Hepatic stellate cell (primary cell): ENCODE measurements at places on chromosomes 6 and 20.
A peak's percentile ranks its signal among the peaks of the same experiment; 100 is the strongest.

DNA sequence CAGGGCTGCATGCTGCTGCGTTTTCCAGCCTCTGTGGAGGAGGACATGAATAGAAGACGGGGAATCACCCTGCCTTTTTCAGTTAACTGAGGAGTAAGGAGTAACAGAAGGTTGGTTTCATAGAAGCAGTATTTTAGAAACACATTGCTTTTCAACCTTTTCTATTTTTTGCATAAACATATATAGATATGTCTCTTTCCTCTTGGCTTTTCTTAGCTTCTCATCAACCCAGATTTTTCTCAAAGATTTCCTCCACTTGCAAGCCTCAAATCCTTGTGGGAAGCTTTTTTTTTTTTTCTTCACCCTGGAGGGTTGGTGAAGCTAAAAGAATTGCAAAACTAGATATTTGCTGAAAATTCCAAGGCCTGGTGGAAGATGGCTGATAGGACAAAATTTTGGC lies 6.0 kb downstream of the SLC24A3 start:
- no peak for DNase-seq

GRCh38 chr20:57165427-57166004 lies 100.9 kb downstream of the BMP7 start:
- DNase-seq, result no peak

GRCh38 chr20:3221398-3222226 lies 12.3 kb downstream of the ITPA start:
- DNase-seq, result no peak

DNA sequence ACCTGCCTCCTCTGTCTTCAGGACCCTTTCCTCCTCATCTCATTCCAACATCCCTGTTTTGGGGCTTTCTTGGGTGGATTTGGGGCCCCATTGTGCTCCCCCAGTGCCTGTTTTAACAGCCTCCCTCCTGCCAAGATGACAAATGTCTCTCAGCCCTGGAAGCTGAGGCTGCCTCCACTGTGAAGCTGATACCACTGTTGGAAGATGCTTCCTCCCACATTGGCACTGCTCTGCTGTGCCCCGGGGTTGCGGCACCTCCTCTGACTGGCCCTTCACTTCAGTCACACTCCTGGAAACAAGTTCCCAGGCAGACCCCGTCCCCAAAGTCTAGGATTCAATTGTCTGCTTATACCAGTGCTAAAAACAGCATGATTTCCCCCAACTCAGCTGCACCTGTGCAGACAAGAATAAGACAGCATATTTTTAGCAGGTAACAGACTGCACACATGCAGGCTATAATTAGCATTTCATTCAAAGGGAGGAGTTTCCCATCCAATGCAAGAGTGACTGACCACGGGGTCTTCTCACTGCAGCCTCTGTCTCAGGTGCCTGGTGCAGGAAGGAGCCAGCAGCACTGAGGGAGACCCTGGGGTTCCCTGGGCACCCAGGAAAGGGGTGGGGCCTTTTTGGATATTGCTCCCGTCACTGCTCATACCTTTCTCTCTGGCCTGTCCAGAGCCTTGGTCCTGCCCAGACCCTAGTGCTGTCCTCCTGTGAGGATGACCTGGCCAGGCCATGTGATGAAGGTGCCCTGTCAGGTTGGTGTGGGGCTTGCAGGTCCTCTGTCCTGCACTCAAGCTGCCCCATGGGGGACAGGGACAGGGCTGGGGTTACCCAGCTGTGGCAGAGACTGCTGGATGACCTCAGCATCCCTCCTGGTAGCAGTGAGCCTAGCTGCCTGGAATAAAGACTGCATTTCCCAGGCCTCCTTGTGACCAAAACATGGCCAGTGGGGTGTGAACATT lies 31.5 kb upstream of the SULF2 start:
- no peak for DNase-seq

- DNase-seq, result peak; percentile 76
Observed at GRCh38 chr6:1624851-1625781, 15.4 kb downstream of the FOXC1 start.

- peak; percentile 75 for DNase-seq
Observed at GRCh38 chr20:50992733-50993457, 30.0 kb downstream of the KCNG1 start.

- DNase-seq, result no peak
Observed at GRCh38 chr6:146027586-146028251, 1.1 kb upstream of the GRM1 start.

DNA sequence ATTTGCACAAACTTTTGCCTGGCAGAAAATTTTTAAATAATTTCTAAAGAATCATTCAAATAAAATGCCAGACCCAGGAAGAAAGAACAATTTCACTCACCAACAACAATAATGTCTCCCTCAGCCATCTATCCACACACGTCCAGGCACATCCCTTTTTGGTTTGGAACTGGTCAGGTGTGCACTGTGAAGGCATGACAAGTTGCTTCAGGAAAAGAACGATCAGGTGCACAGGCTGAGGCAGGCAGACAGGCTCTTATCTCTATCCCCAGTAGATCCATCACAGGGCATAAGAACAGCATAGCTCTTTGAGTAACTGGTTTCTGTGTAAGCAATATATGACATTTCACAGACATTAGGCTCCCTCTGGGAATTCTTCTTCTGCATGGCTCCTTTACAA lies 18.1 kb upstream of the NXT1 start:
- no peak for DNase-seq

GRCh38 chr20:11110535-11110934 lies 436.7 kb upstream of the JAG1 start:
- no peak for DNase-seq

- DNase-seq, result no peak
Observed at GRCh38 chr6:126437205-126437604, 97.3 kb downstream of the CENPW start.

DNA sequence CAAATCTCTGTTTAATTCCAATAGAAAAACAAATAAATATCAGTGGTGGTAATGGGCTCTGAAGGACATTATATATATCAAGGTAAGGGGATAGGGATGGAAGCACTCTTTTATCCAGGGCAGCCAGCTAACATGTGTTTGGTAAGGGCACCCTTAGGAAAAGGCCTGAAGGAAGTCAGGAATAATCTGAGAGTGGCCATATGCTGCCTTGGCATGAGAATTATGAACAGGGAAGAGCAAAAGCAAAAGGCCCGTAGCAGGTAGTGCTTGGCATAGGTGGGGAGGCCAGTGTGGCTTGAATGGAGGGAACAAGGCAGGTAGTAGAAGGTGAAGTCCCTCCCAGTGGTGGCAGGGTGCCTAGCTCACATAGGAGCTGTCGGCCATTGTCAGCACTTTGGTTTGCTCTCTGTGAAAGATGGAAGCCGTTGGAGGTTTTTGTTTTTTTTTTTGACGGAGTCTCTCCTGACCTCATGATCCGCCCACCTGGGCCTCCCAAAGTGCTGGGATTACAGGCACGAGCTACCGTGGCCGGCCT lies 39.6 kb upstream of the CSE1L start:
- DNase-seq, result no peak

DNA sequence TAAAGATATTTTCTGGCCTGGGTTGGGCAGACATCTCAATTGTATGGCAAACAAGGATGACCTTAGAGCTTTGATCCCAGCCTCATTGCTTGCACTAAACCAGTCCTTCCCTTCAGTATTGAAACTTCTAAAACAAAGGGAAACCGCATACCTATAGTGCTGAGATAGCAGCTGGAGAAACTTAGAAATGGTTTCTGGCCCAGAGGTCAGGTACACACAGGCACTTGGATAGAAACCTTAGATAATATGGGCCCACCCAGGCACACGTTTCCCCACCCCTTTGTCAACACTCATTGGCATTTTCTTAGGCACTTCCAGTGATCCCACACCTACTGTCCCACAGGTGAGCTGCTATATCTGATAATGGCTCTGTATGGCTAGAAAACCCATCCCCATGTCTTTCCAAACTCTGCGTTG lies 22.1 kb downstream of the NRSN1 start:
- DNase-seq, result no peak

DNA sequence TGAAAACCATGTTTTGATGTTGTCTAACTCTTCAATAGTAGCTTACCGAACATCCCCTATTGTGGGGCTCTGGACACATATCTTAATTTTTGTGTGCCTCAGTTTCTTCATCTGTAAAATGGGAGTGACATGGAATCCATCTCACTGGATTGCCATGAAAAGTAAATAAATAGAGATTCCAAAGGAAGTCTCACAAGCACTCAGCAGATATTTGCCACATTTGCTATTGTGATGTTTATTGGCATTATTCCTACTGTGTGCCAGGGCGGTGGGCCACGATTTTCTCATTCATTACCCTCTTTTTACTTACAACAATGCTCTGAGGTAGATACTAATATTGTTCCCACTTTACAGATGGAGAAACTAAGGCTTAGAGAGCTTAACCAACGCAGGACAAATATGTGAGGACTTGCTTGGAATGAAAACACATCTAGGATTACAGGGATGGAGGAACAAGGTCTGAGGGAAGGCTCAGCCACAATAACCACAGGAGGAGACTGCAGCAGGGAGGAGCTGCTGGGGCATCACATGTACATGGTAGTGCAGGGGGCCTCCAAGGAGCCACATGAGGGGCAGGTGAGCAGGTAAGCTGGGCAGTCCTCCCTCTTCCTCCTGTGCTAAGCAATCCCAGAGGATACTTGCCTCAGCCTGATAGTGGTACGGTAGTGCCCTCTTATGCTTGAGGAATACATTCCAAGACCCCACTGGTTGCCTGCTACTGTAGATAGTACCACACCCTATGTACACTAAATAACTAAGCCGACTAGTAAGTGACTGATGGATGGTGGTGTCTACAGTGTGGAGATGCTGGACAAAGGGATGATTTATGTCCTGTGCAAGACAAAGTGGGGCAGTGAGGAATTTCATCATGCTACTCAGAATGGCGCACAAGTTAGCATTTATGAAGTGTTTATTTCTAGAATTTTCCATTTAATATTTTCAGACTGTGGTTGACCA lies 176.9 kb downstream of the FOXA2 start:
- no peak for DNase-seq

GRCh38 chr20:55744896-55745295 lies 260.4 kb downstream of the CBLN4 start:
- DNase-seq, result no peak

DNA sequence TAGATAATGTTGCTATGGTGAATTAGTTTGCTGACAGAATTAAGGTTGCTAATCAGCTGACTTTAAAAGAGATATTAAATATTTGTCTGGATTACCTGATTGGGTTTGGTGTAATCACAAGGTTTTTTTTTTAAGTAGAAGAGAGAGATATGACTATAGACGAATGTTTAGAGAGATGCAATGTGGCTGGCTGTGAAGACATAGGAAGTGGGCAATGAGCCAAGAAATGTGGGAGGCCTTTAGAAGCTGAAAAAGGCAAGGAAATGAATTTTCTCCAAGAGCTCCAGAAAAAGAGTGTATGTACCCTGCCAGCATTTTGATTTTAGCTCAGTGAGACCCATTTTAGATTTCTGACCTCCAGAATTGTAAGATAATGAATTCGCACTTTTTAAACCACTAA lies 598.3 kb downstream of the PKHD1 start:
- no peak for DNase-seq

DNA sequence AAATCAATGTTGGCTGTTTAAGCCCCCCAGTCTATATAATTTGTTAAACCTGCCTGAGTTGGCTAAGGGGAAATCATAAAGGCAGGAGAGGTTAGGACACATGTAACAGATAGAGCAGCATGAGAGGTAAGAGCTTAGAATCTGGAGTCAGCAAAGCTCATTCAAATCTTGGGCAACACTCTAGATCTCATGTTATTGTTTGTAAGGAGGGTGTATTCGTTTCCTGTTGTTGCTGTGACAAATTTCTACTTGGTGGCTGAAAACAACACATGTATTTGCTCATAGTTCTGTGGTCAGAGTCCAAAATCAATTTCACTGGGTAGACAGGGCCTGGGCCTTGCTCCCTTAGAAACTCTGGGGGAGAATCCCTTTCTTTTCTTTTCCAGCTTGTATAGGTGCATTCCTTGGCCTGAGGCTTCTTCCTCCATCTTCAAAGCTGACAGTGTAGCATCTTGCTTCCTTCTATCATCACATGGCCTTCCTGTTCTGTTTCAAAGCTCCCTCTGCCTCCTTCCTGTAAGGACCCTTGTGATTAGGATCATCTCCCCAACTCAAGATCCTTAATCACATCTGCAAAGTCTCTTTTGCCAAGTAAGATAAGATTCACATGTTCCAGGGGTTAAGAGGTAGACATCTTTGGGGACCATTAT lies 4.4 kb downstream of the LY86 start:
- DNase-seq, result no peak

- no peak for DNase-seq
Observed at GRCh38 chr20:35181731-35182130, 9.9 kb downstream of the PROCR start.

- DNase-seq, result no peak
Observed at GRCh38 chr20:42483730-42484303, 705.9 kb downstream of the PTPRT start.

DNA sequence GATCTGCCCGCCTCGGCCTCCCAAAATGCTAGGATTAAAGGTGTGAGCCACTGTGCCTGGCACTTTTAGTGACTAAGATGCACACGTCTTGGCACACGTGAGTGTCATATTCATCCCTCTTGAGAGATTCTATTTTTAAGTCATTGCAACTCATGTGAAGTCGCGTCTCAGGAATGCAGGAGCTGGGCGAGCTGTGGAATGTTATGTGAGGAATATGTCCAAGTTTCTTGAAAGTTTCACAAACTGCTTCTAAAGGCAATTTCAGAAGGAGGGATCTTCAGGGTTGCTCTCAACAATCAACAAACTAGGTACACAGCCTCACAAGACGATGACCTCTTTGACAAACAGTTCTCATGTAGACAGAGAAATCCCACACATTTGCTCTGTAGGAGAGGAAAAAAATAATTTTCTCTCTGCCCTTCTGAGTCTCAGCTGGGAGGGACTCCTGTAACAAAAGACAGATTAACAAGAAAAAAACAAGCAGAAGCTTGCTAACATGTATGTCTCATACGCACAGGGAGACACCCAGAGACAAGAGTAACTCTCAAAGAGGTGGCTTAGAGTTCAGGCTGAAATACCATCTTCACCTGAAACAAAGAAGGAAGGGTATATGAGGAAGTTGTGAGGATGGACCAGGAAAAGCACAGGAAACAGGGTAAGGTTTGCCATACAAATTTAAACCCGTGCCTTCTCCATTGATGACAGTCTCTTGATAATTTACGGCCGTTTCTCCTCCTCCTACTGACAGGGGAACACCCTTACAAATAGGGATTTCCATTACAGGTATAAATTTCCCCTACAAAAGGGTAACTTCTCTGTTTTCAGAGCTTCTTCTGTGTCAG lies 45.3 kb upstream of the FAM50B start:
- DNase-seq, result peak; percentile 89
